ENCODE measurements at places on chromosomes 4 and X. TPM values are rescaled to one million over a fixed set of nuclear protein-coding genes. Genes with fewer than 3 reads are reported as not detected.
A peak's percentile ranks its signal among the peaks of the same experiment; 100 is the strongest.

DNA sequence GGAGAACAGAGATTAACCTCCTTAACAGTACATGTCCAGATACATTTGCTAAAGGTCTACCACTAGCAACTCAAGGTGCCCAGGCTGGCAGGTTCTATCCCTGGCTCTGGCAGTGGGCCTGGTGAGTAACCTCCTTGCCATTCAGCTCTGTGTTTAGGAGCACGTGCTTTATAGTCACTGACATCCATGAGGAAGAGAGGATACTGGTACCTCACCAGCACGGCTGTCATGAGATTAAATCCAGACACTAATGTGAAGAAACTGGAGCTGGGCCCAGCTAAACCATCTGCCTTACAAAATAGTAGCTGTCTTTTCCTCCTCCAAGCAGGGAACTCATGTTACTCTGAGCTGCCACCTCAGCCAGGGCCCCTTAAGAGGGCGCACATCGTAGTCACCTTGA is 45.3 kb downstream of the GPRASP3 start:
- no peak for DNase-seq

DNA sequence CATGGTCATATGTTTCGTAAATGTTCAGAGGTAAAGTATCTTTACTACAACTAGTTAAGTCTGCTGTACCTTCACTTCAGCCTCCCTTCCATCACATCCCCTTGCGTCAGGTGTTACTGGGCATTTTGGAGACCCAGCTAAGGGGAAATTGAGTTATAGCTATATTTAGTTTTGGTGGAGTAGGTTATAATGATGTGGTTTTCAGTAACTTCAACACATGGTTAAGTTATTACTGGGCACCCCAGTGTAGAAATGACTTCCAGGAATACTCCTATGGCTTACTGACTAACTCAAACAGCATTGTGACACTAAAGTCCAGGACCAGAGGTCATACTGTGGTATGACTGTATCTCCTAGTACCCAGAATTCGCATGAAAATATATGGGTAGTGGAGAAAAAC is 23.4 kb upstream of the ACSL1 start:
- DNase-seq, result no peak

Gene GASK1B
- 63.8 TPM for total RNA-seq

GRCh38 chr4:82601242-82602015 is 39.6 kb upstream of the TMEM150C start:
- DNase-seq, result no peak

GRCh38 chrX:109952050-109952449 is 50.9 kb upstream of the TMEM164 start:
- no peak for DNase-seq

Gene NDST3
- 11.9 TPM for total RNA-seq

Gene ARHGEF9
- total RNA-seq, result 14.3 TPM

DNA sequence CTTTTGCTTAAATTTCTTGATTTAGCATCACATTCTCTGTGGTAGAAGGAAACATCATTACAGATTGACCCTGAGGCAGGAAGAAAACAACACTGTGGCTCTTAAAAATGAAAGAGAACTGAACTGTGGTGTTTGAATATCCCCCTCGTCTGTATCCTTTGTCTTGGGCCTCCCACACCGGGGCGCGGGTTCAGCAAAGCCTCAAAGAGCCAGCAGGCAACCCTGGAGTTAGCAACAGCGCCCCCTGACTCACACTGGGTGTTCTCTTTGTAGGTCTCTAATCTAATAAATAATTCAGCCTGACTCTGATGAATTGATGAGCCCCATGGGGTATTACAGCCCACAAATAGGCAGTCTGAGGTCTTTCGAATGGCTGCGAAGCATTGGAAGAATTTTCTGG is 46.1 kb upstream of the CTSO start:
- DNase-seq, result peak; percentile 79

DNA sequence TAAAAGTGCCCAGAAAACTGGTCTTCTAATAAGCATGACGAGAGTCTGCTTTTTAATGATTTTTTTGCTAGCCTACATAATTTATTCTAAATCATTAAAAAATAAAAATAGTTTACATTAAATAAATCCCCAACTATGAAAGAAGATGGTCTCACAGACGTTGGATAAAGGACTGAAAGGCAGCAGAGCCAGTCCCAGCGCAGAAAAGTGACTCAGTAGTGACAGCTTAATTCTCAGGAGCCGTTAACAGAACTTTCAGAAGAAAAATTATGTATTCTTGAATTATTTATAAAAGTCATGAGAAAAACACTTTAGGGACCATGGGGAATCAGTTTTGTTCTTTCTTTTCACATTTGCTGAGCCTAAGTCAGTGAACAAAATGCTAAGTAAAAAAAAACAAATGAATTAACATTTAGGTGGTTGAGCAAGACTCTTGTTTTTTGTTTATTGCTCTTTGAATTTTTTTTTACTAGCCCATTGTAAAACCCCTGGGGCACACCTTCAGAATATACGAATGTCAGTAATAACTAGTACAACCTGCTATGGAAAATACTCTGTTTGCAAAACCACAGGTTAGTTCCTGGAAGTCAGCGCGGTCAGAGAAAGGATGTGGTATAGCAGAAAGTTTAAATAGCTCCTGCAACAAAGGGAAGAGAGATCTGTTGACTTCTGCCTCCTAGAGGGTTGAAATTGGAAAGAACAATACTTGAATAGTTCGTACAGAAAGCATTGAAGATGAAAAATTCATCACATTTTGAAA is 50.4 kb upstream of the CCDC160 start:
- no peak for DNase-seq

Gene S100P
- total RNA-seq, result not detected

DNA sequence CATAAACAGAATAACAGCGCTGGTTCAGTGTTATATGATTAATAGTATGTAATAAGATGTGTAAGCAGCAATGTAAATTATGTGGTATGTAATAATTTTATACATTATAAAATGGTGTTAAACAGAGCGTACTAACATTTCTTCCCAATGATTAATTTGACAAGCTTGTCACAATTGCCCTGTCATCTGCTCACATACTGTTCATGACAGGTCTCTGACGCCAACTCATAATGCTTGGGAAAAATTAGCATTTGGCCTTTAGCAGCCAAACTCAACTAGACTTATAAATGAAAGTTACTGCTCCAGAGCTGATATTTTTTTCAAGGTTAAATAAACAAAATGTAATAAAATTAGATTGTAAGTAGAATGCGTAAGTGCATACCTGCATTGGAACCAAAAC is 246.8 kb downstream of the TRAM1L1 start:
- no peak for DNase-seq

DNA sequence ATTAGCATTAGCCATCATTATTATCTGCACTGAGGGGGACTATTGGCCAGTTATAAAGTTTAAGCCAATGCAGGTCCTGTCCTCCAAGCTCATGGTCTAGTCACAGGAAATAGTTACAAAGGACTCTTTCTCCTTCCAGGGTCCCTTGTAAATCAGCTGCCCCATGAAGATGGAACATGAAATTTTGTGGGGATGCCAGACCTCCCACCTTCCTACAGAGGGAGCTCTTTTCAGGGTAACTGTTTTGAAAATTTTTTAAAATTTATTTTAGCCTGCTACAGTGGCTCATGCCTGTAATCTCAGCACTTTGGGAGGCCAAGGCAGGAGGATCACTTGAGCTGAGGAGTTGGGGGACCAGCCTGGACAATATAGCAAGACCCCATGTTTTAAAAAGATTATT is 124.4 kb upstream of the SLC34A2 start:
- no peak for DNase-seq

DNA sequence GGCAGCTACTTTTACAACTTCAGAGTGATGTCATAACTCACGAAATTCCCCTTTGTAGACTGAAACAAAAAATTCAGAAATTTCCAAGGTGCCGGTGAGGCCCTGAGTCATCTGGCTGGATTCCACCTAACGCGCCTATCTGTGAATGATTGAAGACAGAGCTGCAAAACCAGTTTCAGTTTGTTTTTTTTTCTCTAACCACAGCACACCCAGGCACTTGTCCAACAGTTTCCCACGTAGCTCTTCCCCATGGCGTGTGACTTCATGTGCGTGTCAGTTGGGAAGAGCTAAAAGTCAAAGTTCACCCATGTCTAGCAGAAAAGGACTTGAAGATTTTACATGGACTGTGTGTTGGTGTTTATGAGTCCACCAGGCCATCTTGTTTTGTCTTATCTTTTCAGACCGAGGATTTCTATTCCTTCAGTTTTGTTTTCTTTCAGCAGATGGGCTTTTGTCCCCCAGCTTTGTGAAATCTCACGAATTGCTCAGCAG is 16.4 kb downstream of the TCEANC start:
- DNase-seq, result no peak

GRCh38 chr4:80989921-80990544 is 40.5 kb upstream of the BMP3 start:
- DNase-seq, result peak; percentile 40

Gene MTMR8
- 3.4 TPM for total RNA-seq

DNA sequence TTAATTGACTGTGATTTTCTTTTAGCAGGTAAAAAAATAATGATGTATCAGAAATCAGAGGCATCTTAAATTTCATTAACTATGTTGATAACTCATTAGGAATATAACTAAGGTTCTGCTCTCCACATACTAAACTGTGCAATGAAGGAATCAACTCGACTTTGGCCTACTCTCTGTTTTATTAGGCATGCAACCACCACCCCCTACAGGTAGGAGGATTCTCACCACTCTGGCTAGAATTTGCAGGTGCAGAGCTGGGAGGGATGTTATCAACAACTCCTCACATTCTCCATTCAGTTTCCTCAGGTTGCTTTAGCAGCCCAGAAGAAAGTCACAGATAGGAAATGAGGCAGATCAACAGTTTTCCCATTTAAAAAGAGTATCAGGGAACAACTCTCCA is 160.1 kb downstream of the COX18 start:
- peak; percentile 13 for DNase-seq

Gene PRR32
- not detected for total RNA-seq

- no peak for DNase-seq
Measured at GRCh38 chr4:65599340-65599739, 70.9 kb downstream of the EPHA5 start.

GRCh38 chr4:11869191-11869870 is 440.6 kb upstream of the HS3ST1 start:
- DNase-seq, result no peak

DNA sequence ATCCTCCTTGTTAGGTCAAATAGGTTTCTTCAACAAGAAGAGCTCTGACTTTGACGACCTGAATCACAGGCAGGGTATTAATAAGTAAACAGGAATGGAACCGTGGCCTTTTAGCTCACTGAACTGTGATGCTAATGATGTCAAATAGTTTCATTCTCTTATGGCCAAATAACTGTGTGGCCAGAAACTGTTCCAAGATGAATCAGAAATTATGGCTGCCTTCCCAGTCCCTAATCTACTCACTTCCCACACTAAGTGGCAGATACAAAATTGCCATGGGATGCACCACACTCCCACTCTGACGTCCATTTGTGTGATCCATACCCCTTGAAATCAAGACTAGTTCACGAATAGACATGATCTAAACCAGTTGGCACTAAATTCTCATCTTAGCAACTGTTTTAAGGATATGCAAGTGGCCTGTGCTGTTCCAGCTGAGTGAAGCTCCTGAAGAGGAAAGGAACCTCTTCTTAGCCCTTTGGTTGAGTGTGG is 455.4 kb downstream of the IL15 start:
- no peak for DNase-seq

DNA sequence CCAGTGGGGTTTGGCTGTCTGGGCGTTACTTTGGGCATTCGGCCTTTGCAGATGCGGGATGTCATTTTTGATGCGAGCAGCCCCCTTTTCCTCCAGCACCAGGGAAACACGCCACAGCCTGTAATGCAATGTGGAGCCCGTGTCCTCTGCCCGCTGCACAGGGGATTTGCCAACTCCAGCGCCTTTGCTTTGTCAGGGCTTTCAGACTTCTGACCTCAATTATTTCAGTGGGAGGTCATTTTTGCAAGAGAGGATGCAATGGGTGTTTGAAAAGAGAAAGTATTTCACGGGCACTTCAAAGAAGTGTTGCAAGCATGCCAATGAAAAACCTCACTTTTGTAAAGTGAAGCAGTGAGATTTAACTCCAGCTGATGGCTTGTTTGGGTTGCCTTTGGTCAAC is 11.5 kb downstream of the CLCN4 start:
- DNase-seq, result no peak

Gene BTC
- total RNA-seq, result 0.13 TPM

Gene CCDC149
- 4.0 TPM for total RNA-seq

Gene MAML3
- total RNA-seq, result 31.0 TPM

DNA sequence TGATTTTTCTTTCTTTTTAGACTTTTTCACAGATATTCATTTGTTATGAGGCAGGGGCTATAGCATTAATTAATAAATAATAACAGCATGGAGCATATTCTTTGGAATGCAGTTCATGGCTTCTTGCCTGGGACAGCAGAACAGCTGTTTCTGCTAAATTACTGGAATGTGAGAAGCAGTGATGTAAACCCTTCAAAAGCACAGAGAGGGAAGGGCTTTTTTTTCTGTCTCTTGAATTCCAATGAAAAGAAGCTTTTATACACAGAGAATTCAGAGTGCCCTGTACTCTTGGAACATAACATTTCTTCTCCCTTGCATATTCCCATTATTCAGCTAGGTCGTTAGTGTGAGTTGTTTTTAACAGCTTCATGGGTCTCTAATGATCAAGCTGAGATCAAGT is 28.5 kb upstream of the ANK2 start:
- DNase-seq, result no peak

DNA sequence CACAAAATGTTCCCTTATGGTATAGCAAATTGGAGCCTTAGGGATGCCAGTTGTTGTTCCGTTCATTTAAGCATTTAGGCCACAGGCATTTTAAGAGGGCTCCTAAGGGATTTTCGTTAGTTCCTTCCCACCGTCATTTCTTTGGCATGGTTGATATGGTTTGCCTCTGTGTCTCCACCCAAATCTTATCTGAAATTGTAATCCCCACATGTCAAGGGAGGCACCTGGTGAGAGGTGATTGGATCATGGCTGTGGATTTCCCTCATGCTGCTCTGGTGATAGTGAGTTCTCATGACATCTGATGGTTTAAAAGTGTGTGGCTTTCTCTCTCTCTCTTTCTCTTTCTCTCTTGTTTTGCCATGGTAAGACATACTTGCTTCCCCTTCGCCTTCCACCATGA is 104.1 kb downstream of the ASB9 start:
- no peak for DNase-seq

DNA sequence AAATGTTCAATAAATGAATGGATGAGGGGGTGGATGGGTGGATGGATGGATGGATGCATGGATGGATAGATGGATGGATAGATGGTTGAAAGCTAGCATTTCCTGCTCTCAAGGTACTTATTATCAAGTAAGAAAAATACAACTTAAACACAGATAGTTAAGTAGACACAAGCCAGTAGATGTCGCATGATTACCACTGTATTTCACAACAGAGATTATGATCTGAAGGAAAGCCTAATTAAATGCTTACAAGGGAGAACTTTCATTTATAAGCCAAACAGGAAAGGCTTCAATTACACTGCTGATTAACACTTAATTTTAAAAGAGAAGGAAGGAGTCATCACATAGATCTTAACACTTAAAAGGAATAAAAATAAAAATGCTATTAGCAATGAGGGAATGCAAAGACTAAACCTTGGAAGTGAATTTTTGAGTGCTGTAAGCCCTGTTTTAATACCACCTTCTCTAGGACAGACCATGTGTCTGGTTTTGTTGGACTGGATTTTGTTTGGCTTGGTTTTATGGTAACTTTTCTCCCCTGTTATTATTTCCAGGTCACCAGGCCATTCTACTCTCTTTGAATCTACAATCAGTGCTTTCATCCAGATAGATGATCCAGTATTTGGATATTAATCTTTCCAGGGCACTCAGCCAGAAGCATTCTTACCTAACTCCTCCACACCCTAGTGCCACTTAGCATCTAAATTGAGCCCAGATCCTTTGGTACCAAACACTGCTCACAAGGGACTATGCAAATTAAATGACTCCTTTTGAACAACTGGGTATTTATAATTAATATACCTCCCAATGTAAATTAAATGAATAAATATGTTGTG is 75.5 kb upstream of the SLC39A8 start:
- DNase-seq, result no peak
